Activated CD4-positive, alpha-beta T cell treated with anti-CD3 and anti-CD28 coated beads, Interleukin-2, amount 50 U/mL, for 48 hours (primary cell): ENCODE measurements at places on chromosomes 2 and 18.

DNA sequence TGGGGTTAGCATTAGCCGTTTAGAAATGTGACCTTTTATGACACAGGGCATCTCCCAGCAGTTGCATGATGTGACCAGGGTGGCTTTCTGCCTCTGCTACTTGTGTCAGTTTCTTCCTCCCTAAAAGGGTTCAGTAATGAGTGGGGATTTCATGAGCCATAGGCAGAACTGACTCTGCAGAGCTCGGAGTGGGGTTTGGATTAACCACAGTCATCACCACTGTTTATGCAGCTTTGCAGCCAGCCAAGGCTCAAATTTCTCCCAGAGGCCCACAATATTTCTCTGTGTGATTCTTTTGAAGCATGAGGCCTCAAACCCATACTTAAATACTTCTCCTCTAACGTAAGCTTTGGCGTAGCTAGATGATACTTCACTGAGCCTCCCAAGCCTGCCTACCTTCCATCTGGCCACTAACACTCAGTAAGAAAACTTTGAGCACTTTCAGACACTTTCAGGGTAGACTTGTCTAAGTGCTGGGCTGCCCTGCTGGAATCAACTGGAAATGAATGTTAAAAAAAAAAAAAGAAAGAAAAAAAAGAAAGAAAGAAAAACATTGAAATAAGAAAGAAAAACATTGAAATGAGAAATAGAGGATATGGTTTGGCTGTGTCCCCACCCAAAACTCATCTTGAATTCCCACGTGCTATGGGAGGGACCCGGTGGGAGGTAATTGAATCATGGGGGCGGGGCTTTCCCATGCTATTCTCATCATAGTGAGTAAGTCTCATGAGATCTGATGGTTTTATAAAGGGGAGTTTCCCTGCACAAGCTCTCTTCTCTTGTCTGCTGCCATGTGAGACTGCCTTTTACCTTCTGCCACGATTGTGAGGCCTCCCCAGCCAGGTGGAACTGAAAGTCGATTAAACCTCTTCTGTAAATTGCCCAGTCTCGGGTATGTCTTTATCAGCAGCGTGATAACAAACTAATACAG lies 11.5 kb upstream of the LAPTM4A start:
- peak; percentile 10 for DNase-seq

- no peak for DNase-seq
Observed at GRCh38 chr2:28516950-28517349, 21.1 kb downstream of the PLB1 start.

- no peak for DNase-seq
Observed at GRCh38 chr2:176088048-176088936, 4.2 kb upstream of the HOXD13 start.

GRCh38 chr2:161421686-161422085 lies 5.6 kb downstream of the TBR1 start:
- DNase-seq: no peak

- no peak for DNase-seq
Observed at GRCh38 chr2:15160201-15160991, 400.7 kb downstream of the NBAS start.

DNA sequence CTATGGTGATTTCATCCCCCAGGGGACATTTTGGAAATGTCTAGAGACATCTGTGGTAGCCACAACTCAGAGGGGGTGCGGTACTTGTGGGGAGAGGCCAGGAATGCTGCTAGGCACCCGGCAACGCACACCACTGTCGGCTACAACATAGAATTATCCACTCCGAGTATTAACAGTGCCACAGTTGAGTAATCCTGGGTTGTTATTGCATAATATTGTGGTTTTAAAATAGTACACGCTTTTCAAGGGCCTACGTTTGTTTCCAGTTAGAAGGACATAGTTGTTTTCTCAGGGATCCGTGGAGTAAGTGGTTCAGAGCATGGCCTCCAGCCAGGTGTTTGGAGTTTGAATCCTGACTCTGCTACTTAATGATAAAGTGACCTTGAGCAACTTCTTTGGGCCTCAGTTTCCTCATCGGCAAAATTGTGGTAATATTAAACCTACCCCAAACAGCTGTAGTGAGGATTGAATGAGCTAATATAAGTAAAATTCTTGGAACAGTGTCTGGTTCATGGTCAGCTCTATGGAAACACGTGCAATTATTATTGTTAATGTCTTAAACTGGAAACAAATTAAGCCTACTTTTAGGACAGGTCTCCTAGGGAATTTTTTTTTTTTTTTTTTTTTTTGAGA lies 24.5 kb downstream of the CYP27A1 start:
- DNase-seq: no peak
